ENCODE measurements at places on chromosomes 11 and 22.

DNA sequence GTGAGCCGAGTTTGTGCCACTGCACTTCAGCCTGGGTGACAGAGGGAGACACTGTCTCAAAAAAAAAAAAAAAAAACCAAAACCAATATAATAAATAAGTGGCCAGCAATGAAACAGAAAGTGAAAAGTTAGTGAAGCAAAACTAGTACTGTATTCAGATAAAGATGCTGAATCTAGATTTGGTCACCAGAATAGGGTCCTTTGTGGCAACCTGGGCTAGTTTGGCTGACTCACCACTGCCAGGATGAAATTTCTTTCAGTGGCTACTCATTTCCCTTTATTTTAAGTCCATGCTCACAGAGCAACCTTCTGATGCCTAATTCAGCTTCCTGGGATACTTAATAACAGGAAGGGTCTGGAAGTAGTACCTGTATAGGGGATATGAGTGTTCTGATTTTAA is 26.0 kb downstream of the LIMK2 start:
- no peak for DNase-seq

- no peak for DNase-seq
Observed at GRCh38 chr11:26859416-26859815, 134.5 kb upstream of the FIBIN start.

DNA sequence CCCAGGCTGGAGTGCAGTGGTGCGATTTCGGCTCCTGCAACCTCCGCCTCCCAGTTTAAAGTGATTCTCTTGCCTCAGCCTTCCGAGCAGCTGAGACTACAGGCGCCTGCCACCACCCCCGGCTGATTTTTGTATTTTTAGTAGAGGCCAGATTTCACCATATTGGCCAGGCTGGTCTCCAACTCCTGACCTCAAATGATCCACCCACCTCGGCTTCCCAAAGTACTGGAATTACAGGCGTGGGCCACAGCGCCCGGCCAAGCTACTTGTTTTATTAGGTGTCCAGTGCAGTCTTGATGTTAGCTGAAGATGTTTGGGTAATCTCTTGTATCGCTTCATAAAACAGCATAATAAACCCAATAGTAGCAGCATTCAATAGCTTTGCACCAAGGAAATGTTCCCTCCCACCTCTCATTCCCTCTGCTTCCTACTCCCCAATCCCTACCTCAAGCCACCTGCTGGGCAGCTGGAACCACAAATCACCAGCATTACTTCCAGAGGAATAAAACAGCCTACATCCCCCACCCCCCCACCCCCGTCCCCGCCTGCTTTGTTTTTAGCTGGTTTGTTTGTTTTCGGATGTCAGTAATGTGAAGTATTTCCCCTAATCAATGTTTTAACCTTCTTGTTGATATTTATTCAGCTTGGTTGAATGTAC is 11.0 kb upstream of the GRIK4 start:
- DNase-seq: no peak

- no peak for DNase-seq
Observed at GRCh38 chr22:43222262-43222661, 35.3 kb upstream of the TTLL12 start.

DNA sequence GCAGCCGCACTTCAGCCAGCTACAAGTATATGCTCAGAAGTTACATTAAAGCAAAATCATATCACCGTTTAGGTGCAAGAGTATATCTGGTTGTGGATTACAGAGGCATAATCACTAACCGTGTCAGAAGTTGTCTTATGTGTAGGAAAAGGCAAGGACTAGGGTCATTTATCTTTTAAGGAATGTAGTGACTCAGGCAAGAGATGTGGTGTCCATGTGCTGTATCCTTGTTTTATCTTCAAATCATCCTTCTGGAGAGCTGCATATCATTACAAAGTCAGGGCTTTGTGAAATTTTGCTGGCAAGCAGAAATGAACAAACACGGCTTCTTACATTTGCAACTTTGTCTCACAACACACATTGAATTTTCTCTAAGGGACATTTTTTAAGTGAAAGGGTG is 12.7 kb upstream of the CHORDC1 start:
- DNase-seq: no peak
